PC-3 (cell line): ENCODE measurements at places on chromosomes 2 and 18.

DNA sequence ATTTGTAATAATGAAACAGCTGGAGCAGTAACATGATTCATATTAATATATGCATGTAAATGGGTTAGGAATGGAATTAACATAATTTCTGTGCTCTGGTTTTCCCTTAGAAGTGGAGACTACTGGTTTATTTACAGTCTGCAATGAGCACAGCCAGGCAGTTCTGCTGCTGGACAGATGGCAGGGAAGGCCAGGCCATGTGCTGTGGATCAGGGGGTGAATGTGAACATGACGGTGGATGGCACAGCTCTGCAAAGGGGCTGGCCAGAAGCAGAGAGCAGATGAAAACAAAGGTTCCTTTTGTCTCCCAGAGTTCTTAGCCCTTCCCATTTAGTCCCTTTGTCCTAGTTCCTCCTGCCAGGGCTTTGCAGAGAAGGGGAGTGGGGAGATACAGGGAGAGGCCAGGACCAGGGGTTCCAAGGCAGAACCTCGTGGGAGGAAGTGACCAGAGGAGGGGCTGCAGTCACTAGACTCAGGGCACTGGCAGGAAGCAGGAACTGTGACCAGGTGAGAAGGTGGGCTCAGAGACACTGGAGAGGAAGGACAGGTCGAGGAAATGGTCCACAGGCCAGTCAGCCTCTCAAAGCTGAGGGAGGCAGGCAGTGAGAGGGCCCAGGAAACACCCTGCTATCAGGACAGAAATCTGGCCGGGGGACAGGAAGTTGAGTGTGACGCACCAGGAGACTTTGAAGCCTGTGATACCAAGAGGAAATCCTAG is 112.9 kb upstream of the ATP8B1 start:
- DNase-seq, result no peak

DNA sequence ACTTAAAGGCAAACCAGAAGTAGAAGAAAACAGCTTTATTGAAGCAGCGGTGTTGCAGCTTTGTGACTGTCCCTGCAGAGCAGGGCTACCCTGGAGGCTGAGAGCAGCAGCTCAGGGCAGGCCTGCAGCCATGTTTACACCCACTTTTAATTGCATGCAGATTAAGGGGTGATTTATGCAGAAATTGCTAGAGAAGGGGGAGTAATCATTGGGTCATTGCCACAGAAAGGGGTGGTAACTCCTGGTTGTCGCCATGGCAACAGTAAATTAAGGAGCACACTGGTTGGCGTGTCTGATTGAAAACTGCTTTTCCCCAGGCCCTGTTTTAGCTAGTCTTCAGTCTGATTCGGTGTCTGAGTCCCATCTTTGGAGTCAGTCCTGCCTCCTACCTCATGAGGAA is 195.4 kb upstream of the HDAC4 start:
- no peak for DNase-seq

- DNase-seq, result no peak
Observed at GRCh38 chr2:55365303-55365702, 54.4 kb downstream of the CCDC88A start.

DNA sequence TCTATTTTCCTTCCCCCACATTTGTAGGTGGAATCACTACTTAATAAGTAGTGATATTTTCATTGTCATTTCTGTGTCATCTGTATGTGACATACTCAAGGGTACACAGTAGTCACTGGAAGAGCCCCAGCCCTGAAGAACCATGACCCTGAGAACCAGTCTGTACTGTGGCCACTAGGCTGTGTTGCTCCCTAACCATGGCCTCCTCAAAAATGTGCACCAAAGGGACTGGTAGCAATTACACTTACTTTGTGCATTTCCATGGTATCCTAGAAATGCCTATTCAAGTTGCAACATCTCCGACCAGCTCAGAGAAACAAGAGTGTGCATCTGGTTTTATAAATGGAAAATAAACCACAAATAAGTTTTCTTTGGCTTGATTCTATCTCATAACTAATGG is 155.1 kb downstream of the DOCK10 start:
- DNase-seq, result no peak

DNA sequence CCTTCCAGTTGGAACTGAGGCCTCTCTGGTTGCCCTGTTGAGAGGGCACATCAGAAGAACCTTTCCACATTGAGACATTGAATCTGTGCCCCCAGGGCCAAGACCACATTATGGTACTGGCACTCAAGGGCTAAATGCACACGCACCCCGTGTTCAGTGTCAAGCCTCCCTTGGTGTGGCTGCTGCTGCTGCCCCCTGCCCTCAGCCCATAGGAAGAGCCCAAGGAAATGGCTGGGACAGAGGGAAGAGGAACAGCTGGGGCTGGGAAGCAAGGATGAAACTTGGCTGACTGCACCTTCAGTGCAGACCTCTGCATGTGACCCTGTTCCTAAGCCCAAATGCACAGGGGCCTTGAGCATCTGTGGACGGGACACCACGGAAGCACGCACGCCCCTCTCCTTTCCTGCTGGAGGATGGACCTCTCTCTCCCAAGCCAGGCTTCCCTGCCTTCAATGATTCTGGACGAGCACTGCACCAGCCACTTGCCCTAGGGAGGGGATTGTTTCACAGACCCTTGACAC is 40.2 kb downstream of the NIFK start:
- no peak for DNase-seq

- DNase-seq, result peak; percentile 86
Observed at GRCh38 chr2:37781028-37781427, 109.6 kb upstream of the CDC42EP3 start.

DNA sequence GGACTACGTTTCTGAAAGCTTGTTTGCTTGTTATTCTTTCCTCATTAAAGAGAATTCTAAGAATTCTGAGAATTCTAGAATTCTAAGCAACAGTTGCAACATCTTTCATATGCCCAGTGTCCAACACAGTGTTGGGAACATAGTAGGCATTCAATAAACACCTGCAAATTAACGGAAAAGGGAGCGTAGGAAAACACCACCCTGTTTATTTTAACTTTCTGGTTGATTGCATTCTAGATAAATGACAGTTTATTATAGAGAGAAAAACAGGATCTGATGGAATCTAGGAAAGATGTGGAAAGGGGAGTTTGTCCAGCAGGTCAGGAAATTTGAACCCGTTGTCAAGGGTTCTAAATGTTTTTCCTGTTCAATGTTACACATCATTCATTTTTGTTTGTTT is 24.2 kb upstream of the EFEMP1 start:
- DNase-seq, result no peak

DNA sequence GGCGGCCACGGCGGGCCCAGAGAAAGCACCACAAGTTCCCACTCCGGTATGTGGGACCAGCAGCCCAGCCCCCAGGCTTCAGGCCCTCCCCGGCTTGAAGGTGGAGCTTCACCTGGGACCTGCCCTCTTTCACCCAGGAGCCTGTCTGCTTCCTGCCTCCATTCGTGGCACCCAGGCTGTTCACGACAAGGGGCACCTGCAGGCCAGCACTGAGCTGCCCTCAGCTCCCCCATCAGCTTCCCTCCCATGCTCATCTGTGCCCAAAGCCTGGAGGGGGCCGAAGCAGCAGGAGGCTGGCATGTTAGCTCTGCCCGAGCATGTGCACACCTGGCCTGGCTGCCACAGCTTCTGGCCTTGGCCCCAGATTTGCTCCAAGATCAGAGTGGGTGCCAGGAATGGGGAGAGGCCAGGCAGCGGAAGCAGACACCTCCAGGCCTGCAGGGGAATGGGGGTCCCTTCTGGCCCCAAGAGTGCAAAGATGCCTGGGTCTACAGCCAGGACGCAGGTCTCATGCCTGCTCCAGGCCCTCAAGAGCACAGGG is 312.4 kb upstream of the SYT4 start:
- no peak for DNase-seq

- DNase-seq, result no peak
Observed at GRCh38 chr2:105515581-105516415, 116.9 kb upstream of the FHL2 start.

GRCh38 chr2:18531194-18531593 is 29.3 kb downstream of the RDH14 start:
- DNase-seq, result no peak

- peak; percentile 2 for DNase-seq
Observed at GRCh38 chr2:41496908-41497307, 550.9 kb upstream of the PKDCC start.

GRCh38 chr2:155665704-155666103 is 666.8 kb downstream of the NR4A2 start:
- DNase-seq, result no peak

- no peak for DNase-seq
Observed at GRCh38 chr2:105843476-105844374, 99.0 kb downstream of the NCK2 start.

GRCh38 chr18:13513021-13513420 is 213.3 kb downstream of the FAM210A start:
- no peak for DNase-seq

GRCh38 chr2:102021779-102022178 is 30.0 kb downstream of the IL1R2 start:
- DNase-seq, result no peak

GRCh38 chr2:190977505-190977904 is 36.5 kb downstream of the STAT1 start:
- DNase-seq, result no peak

GRCh38 chr2:86512034-86512433 is 51.2 kb downstream of the CHMP3 start:
- DNase-seq, result no peak

GRCh38 chr2:176096243-176096985 is 3.2 kb upstream of the HOXD12 start:
- peak; percentile 44 for DNase-seq

DNA sequence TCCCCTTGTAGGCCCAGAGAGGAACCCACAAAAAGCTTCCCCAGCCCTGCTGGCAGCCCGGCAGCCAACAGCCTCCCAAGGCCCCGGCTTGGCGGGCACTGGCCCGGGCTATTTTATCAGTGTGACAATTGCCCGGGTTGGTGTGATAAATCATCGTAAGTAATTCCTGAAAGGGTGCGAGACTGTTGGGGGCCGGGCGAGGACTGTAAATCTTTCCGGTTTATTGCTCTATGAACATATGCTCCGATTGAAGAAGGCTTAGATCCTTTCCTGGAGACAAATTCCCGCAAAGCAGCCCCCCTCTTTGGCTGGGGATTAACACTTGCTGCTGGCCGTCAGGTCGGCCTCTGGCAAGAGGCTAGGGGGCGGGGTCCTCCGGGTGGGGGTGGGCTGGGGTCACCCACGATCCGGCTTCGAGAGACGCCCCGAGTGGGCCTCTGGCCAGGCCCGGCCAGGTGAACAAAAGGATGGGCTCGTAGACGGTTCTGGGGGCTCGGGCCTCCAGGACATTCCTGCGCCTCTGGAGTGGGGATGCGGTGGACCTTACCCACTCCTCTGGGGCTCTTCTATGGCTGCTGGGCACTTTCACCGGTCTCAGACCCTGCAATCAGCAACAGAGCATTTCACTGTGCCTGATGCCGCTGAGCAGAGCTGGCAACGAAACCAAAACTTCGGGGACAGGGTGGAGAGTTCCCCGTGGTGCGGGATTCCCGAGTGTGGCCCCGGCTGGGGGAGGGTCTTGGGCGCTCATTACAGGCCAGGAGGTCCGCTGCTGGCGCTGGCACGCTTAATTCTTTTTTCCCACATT is 2.0 kb downstream of the HOXD3 start:
- DNase-seq, result no peak

DNA sequence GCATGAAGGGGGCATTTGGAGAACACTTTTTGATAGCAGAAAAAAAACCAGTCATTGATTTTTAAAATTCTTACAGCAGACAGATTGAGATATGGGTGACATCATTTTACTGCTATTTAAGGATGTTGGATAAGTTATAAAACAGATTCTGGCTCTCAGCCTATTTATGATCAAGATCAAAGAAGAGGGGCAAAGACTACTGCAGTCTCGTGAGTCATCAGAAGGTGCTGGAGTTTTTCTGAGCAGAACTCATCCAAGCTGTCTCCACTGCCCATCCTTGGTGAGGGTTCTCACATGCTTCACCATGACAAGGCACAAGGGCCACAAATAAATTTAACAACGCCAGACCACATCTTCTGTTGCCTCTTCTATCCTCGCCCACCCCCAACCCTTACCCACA is 58.8 kb downstream of the ST6GAL2 start:
- DNase-seq, result peak; percentile 19

- DNase-seq, result peak; percentile 16
Observed at GRCh38 chr2:206423147-206423546, 20.2 kb upstream of the ADAM23 start.

DNA sequence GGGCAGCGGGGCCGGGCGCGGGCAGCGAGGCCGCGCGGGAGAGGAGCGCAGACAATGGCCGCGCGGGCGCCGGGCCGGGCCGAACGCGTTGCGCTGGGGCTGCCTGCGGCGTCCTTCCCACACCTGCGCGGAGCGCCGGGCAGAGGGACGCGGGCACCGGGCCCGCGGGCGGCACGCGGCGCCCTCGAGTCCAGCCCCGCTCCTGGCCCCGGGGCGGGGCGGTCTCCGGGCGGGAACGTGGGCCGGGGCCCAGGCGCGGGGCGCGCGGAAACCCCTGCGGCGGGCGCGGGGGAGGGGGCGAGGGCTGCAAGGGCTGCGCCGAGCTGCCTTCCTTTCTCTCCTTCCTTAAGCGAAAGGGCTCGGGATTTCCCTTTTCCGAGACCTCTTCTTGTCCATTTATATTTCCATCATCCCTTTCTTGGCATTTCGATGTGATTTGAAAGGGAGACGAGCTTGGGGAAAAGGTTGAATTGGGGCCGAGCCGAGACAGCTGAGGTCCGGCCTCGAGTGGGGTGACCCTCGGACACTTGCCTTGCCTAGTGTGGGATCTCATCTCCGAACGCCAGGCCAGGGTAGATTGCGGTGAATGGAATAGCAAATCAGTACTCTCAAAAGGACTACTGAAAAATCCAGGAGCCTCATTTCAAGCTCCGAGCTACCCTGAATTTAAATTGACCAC is 676 bp downstream of the KLHL23 start:
- peak; percentile 24 for DNase-seq

DNA sequence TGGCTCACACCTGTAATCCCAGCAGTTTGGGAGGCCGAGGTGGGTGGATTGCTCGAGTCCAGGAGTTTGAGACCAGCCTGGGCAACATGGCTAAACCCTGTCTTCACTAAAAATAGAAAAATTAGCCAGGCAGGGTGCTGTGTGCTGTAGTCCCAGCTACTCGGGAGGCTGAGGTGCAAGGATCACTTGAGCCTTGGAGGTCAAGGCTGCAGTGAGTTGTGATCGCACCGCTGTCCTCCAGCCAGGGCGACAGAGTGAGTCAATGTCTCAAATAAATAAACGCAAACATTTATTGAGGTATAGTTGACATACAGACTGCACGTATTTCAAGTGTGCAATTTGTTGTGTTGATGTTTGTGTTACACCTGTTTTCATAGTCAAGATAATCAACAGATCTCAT is 19.7 kb downstream of the EPC2 start:
- DNase-seq, result no peak

- DNase-seq, result no peak
Observed at GRCh38 chr2:178422097-178422496, 28.9 kb downstream of the PRKRA start.
